Tibial nerve (tissue), 4 donors: ENCODE measurements at places on chromosomes 6 and 20.
A peak's percentile ranks its signal among the peaks of the same experiment; 100 is the strongest.

DNA sequence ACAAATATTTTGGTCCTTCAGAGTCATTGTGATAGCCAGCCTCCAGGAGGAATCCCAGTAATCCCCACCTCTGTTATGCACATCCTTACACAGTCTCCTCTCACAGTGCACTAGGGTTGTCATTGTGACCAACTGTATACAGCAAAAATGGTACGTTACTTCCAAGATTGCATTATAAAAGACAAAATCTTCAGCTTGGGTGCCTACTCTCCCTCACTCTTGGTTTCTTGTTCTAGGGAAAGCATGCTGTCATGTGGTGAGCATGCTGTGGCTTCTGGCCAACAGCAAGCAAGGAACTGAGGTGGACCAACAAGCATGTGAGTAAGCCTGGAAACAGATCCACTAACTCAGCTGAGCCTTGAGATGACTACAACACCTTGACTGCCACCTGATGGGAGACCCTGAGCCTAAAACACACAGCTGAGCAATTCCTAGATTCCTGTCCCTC is 130.1 kb upstream of the DST start:
- no peak for DNase-seq

DNA sequence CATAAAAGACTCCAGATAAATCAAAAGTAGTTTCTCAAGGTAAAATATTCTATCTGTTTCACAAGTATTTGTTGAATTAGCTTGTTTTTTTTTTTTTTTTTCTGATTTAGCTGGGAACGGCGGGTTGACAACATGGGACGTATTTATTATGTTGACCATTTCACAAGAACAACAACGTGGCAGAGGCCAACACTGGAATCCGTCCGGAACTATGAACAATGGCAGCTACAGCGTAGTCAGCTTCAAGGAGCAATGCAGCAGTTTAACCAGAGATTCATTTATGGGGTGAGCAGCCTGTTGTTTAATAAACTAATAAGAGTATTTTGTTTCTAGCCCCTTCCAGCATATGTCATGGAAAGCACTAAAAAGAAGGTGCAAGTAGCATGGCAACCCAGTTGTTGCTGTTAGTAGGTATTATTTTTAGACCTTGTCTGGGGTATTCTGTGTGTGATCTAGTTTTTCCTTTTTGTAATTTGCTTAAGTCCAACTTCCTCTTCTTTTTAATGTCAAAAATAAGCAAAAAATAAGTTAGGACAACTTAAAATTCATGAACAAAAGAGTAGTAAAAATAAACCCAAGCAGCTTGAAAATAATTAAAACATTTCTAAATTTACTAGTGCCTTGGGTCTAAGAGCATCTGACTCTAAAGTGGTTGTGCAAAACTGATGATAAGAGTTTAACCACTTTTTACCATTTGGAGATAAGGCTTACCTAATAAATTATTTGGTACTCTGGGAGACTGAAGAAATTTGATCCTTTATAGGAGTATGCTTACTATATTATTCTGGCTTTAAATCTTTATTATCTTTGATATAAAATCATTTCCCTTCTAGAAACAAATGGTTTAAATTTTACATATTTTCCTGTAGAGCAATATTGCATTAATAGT is 70.8 kb upstream of the DYNLRB1 start:
- no peak for DNase-seq

- no peak for DNase-seq
Measured at GRCh38 chr6:82419859-82420258, 56.2 kb downstream of the TPBG start.

- DNase-seq, result peak; percentile 54
Measured at GRCh38 chr6:28940294-28940857, 16.6 kb upstream of the TRIM27 start.

DNA sequence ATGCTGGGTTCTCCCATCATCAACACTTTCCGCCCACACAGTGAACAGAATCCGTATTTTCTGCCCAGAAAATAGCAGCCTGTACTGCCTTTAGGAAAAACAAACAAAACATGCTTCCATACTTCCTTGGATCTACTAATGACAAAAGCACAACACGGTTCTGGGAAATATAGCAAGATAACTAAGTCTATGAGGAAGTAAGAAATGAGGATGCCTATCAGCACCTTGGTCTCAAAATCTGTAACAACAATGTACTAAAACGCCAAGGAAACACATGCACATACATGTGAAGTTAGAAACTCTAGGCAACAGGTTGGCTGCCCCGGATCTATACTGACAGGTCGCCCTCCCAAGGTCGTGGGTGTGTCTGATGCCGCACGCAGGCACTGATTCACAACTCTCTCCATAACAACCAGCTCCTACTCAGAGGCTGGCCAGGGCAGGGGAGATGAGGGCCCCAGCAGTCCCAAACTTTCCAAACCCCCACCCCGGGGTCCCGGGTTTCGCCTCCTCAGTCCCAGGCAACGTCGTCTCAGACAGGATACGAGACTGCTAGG is 710 bp downstream of the BTBD9 start:
- no peak for DNase-seq

GRCh38 chr6:129889580-129889979 is 28.5 kb upstream of the TMEM244 start:
- DNase-seq, result no peak

- peak; percentile 88 for DNase-seq
Measured at GRCh38 chr6:25962149-25963127, at the start of gene TRIM38. TRIM38 (plus strand) TSS chr6:25962802; CDS start chr6:25966523, 3,721 bp downstream.

DNA sequence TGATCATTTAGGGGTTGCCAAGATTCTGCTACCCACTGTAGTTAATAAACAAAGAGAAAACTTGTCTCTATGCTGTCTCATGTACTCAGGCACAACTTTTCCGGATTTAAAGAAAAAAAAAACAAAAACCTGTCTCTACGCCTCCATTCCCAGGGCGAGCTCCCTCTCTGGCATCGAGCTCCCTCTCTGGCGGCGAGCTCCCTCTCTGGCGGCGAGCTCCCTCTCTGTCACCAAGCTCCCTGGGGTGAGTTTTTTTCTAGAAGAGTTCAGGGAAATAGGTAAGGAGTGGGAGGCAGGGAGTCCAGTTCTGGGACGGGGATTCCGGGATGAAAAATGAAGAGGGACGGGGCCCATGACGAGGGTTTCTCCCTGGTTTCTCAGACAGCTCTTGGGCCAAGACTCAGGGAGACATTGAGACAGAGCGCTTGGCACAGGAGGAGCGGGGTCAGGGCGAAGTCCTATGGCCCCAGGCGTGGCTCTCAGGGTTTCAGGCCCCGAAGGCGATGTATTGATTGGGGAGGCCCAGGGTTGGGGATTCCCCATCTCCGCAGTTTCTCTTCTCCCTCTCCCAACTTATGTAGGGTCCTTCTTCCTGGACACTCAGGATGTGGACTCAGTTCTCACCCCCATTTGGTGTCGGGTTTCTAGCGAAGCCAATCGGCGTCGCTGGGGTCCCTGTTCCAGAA is 16.5 kb upstream of the HLA-A start:
- no peak for DNase-seq

GRCh38 chr6:167053895-167054530 is 54.8 kb downstream of the CEP43 start:
- DNase-seq, result no peak

GRCh38 chr6:139536751-139537617 is 162.5 kb upstream of the CITED2 start:
- DNase-seq, result no peak

DNA sequence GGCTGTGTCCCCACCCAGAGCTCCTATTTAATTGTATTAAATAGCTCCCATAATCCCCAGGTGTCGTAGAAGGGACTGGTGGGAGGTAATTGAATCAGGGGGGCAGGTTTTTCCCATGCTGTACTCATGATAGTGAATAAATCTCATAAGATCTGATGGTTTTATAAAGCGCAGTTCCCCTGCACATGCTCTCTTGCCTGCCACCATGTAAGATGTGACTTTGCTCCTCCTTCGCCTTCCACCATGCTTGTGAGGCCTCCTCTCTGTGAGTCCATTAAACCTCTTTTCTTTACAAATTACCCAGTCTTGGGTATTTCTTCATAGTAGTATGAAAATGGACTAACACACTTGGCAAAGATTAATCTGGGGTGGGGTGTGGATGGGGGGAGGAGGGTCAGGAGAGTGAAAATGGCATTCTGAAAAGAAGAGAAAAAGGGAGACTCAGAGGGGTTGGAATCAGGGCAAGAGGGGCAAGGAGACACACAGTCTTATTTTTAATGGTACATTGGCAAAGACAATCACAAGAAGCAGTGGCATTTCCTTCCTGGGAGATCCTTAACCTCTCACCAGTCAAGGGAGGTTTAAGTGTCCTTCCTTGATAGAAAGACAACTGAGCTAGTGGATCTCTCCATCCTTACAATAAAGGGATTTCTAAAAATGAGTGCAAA is 37.5 kb upstream of the NOX3 start:
- DNase-seq, result no peak

GRCh38 chr6:47083586-47084047 is 41.5 kb upstream of the ADGRF1 start:
- peak; percentile 82 for DNase-seq

GRCh38 chr6:52063584-52064344 is 23.6 kb downstream of the PKHD1 start:
- no peak for DNase-seq
